Fibroblast of gingiva (primary cell): ENCODE measurements at places on chromosomes 2 and 18.
A peak's percentile ranks its signal among the peaks of the same experiment; 100 is the strongest.

GRCh38 chr2:185130685-185131084 lies 532.4 kb downstream of the ZNF804A start:
- no peak for DNase-seq

- DNase-seq = no peak
Observed at GRCh38 chr2:154836632-154837031, 138.1 kb downstream of the KCNJ3 start.

- peak; percentile 73 for DNase-seq
Observed at GRCh38 chr2:71884303-71885042, 263.2 kb downstream of the CYP26B1 start.

DNA sequence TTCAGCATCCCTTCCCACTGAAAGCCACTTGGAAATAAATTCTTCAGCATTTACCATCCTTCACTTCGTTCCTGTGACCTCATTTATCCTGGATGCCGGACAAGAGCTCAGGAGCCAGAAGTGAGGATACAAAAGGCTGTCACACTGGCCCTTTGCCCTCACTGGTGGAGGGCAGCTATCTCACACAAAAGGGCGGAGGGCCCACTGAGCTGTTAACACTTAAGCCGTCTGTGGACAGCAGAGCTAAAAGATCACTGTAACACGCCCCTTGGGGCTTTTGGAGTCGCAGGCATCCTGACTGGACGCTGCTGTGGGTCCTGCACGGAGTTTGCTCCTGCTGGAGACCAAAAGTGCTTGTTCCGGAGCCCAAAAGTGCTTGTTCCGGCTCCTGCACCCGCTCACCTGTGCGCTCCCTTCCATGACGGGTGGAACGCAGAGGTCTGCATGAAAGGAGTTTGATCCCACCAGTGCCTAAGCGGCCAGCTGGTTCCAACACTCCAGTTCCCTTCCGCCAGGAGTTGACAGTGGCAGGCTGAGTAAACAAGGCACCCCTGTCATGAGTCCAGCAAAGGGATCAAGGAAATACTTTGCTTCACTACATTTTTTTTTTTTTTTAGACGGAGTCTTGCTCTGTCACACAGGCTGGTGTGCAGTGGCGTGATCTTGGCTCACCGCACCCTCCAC lies 572.0 kb upstream of the LINC00305 start:
- DNase-seq = no peak

DNA sequence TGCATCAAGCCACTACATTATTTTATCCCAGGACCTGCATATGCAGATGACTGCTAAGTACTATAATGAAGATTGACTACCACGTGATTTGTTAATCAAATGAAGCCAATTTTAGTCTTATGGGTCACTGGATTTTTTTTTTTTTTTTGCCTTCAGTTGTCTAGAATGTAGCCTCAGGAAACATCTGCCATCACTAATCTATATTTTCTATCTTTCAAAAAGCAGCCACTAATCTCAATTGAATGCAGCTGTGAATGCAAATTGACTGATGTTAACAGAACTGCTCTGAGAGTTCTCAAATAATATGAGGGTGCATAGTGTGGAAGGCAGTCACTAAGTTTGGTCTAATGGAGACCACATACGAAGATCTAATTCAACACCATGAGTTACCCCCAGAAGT lies 106.3 kb downstream of the ABCA12 start:
- DNase-seq = no peak

- DNase-seq = no peak
Observed at GRCh38 chr18:37274309-37275236, 291.0 kb downstream of the CELF4 start.

GRCh38 chr2:85873679-85874078 lies 15.1 kb downstream of the ST3GAL5 start:
- DNase-seq = no peak

- DNase-seq = no peak
Observed at GRCh38 chr18:33669589-33669988, 91.6 kb downstream of the ASXL3 start.

DNA sequence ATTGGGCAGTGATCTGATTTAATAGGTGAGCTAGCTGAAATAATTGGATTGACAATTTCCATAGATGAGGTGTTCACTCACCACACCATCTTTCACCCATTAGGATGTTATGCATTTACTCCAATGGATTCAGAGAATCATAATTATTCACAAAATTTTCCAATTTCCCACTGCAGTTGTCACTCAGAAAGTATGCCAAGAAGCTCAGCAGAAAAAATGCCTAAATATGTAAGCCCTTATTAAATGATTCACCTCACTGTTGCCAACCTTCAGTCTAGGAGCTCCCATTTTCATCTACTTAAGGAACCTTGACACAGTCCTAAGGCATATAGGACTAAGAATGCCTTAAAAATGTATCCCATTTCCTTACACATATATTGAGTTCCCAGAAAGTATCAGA lies 94.3 kb downstream of the MBD2 start:
- no peak for DNase-seq

DNA sequence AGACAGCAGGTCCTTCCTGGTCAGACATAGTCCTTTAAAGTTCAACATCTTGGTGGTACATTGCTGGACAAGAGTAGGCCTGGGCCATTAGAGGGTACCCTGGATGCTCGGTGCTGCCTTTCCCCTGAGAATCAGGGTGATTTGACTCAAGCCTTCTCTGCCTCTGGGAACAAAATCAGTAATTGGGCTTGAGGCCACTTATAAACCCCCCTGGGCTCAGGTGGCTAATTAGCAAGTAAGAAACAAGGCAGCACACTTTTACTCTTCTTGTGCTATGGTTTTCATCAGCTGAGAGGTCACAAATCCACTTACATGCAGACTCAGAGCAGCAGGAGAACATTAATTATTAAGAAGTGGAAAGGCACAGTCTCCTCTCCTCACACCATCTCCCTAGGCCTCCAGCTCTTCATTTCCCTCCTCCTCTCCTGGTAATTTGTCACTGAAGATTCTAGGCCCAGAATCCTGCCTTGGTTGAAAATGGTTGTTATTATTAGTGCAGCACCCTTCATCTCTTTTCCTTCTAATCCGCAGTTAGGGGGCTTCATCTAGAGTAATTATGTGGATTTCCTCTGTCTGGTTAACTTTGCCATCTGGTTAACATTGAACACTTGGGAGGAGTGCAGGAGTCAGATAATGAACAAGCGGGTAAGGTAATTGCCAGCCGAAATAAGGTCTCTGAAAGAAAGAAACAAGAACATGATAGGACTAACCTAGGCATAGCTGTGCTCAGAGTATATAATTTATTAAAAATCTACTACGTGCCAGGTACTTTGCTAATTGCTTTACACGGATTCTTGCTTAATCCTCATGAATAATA lies 29.7 kb upstream of the CASP10 start:
- no peak for DNase-seq

GRCh38 chr2:179186126-179186525 lies 78.5 kb downstream of the SESTD1 start:
- DNase-seq = no peak
